Right atrium auricular region (tissue), 2 donors: ENCODE measurements at places on chromosomes 5 and 9. TPM values are rescaled to one million over a fixed set of nuclear protein-coding genes. Genes with fewer than 3 reads are reported as not detected.
A peak's percentile ranks its signal among the peaks of the same experiment; 100 is the strongest.

Gene FOXI1
- not detected for total RNA-seq

Gene OMD
- 22.7 TPM for total RNA-seq

DNA sequence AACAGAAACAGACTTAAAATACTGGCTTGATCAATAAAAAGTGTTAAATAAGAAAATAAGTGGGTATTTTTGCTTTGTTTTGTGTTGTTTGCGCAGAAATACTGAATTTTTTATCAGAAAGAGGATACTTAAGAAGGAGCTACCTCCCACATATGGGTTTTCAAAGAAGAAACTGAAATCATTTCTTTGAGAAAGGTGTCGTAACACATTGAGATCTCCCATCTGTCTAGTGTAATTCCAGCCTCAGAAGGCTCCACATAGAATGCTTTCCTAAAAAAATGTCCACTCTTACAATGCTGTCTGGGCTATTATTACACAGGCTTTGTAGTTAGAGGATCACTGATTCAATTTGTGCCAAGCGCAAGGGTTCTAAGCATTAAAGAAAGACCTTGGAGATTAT is 226.2 kb downstream of the EPB41L4A start:
- H3K27ac ChIP-seq, result no peak overlapping the region
- no peak for DNase-seq
- peaks cover 20% of the 10 kb centered on the region for H3K36me3 ChIP-seq
- H3K4me3 ChIP-seq, result no peak overlapping the region
- H3K27me3 ChIP-seq, result no peaks in the 10 kb centered on the region

DNA sequence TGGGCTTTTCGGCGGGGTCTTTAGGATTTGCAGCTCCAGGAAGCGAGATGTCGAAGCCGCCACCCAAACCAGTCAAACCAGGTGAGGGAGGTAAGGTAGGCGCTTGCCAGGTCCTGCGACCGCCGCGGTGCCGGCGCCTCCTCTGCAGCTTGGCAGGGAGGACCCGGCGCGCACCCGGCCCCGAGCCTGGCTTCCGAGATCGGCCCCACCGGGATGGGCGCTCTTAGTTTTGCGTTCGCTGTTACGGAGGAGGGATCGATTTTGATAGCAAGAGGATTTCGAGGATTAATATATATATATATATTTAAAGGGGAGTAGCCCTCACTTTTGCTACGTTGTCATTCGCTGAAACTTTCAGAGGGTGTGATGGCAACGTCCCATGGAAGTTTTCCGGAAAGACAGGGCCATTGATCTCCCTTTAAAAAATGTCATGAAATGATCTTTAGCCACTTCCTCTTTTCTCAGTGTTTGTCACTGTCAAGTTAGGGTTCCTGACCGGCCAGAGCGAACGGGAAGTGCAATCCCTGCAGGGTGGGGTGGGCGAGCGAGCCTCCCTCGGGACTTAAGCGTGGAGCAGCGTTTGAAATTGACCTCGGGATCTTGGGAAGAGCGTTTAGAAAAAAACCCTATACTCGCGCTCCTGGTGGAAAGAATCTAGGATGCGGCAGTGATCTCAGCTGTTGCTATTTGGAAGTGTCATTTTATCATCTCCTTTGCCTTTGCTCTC is 495 bp downstream of the OSTF1 start:
- H3K4me3 ChIP-seq, result peak overlapping the region; percentile 97
- peak overlapping the region; percentile 96 for H3K27ac ChIP-seq

GRCh38 chr5:5719292-5719691 is 296.8 kb downstream of the ICE1 start:
- H3K4me1 ChIP-seq, result no peaks in the 10 kb centered on the region
- H3K27me3 ChIP-seq, result no peaks in the 10 kb centered on the region
- H3K36me3 ChIP-seq, result no peaks in the 10 kb centered on the region
- H3K4me3 ChIP-seq, result no peak overlapping the region
- H3K27ac ChIP-seq, result no peak overlapping the region
- no peak for DNase-seq

DNA sequence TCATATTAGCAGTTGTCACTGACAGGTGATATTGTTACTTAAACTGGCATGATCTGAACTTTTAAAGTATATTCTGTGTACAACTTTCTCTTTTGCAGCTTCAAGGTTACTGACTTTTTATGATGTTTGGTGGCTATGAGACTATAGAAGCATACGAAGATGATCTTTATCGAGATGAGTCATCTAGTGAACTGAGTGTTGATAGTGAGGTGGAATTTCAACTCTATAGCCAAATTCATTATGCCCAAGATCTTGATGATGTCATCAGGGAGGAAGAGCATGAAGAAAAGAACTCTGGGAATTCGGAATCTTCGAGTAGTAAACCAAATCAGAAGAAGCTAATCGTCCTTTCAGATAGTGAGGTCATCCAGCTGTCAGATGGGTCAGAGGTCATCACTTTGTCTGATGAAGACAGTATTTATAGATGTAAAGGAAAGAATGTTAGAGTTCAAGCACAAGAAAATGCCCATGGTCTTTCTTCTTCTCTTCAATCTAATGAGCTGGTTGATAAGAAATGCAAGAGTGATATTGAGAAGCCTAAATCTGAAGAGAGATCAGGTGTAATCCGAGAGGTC is 5.9 kb downstream of the ZCCHC7 start:
- H3K27me3 ChIP-seq, result no peaks in the 10 kb centered on the region
- no peak overlapping the region for H3K4me3 ChIP-seq

DNA sequence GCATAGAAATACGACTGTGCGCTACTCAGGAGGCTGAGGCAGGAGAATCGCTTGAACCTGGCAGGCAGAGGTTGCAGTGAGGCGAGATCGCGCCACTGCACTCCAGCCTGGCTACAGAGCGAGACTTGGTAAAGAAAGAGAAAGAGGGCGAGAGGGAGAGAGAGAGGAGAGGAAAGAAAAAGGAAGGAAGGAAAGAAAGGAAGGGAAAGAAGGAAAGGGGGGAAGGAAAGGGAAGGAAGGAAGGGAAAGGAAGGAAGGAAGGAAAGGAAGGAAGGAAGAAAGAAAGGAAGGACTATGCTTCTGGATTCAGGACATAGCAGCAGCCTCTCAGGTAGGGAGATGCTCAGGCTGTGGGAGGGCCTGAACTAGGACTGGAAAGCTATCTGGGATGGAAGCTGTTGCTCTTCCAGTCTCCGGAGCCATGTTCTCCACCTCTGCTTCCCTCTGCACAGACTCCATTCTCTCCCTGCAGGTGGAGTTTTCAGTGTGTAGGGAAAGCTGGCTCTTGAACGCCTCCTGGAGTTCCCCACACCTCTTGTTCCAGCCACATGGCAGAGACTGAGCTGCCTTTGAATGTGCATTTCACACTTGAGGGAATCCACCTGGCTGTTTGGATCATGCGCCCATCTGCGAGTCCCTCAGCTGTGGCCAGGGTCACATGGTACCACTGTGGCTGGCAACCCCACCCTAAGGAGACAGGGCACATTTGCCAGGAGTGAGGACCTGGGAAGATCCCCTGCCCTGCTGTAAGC is 9.1 kb downstream of the SWI5 start:
- peaks cover 18% of the 10 kb centered on the region for H3K36me3 ChIP-seq
- no peaks in the 10 kb centered on the region for H3K27me3 ChIP-seq
- H3K27ac ChIP-seq, result no peak overlapping the region
- no peaks in the 10 kb centered on the region for H3K4me1 ChIP-seq
- H3K4me3 ChIP-seq, result no peak overlapping the region

- H3K27ac ChIP-seq, result no peak overlapping the region
- peaks cover 8% of the 10 kb centered on the region for H3K4me1 ChIP-seq
- DNase-seq, result no peak
- no peaks in the 10 kb centered on the region for H3K36me3 ChIP-seq
- H3K27me3 ChIP-seq, result peaks cover under 1% of the 10 kb centered on the region
- no peak overlapping the region for H3K4me3 ChIP-seq
Measured at GRCh38 chr9:137435980-137436760, 5.0 kb downstream of the ENTPD8 start.

DNA sequence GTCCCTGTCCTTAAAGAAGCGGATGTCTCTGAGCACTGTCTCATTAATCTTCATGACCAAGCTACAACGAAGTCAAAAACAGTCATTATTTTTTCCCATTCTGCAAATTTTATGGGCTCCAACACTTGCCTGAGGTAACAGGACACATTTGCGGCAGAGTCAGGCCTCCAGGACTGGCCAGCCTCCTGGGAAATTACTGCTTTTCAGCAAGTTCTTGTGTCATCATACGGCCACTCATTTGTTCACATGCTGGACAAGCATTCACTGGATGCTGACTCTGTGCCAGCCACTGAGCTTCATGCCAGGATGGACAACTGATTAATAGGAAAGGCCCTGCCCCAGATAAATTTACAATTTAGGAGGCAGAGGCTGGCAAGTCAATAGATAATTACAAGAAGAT is 305.7 kb downstream of the ACTL7B start:
- H3K27ac ChIP-seq, result no peak overlapping the region
- no peaks in the 10 kb centered on the region for H3K4me1 ChIP-seq
- no peaks in the 10 kb centered on the region for H3K27me3 ChIP-seq
- H3K36me3 ChIP-seq, result no peaks in the 10 kb centered on the region
- DNase-seq, result no peak

- H3K4me3 ChIP-seq, result no peak overlapping the region
- no peaks in the 10 kb centered on the region for H3K4me1 ChIP-seq
- no peak for DNase-seq
Measured at GRCh38 chr5:103446813-103447212, 115.8 kb downstream of the NUDT12 start.
